ENCODE measurements at places on chromosomes 11 and 22. TPM values are rescaled to one million over a fixed set of nuclear protein-coding genes. Genes with fewer than 3 reads are reported as not detected.

DNA sequence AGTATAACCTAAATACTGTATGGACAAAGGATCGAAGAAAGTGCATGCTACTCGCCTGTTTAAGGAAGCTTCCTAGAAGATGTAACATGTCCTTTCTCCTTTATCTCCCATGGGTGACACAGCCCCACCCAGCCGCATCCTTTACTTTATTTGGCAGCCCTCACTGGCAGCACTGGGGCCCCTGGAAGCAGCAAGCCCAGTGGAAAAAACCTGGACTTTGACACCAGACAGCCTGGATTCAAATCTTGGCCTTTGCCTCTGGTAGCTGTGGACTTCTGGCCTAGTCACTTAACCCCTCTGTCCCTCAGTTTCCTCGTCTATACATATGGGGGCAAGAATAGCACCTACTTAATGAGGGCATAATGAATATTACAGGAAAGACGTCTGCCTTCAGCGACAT, 67.1 kb downstream of the MYEOV start:
- DNase-seq = no peak

DNA sequence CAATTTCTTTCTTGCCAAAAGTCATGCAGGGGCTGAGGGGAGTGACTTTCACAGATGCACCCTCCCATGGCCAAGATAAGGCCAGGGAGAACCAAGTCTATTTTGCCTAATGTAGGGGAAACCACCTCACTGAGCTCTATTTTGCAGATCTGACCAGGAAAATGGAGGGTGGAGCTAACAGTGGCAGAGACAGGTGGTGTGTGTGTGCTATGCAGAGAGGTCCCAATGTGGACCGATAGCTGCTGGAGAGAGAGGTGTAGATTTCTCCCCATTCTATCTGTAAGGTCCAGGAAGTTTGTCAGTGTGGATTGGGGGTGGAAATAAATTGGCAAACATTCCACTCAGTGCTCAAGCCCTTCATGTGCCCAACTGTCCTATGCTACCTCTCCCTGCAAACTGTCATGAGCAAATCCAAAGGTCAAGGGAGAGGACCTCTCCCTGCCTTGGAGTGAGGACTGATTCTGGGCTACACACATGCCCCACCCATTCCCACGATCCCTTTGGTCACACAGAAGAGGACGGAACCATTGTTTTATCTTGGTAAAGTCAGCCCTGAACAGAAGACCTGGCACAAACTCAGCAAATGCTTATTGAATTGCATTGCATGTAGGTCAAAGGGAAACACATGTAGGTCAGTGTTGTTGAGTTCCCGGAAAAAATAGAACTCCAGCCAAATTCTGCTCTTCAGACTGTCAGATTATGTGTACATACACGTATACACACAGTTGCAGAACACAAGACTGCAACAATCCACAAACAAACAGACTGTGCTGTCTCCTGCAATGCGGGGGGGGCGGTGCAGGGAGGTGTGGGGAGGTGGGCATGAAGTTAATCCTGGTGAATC, 65.9 kb downstream of the C11orf58 start:
- DNase-seq = no peak

- no peak for DNase-seq
These were observed 293 bp downstream of the DUSP8 start for GRCh38 chr11:1571760-1572196.

DNA sequence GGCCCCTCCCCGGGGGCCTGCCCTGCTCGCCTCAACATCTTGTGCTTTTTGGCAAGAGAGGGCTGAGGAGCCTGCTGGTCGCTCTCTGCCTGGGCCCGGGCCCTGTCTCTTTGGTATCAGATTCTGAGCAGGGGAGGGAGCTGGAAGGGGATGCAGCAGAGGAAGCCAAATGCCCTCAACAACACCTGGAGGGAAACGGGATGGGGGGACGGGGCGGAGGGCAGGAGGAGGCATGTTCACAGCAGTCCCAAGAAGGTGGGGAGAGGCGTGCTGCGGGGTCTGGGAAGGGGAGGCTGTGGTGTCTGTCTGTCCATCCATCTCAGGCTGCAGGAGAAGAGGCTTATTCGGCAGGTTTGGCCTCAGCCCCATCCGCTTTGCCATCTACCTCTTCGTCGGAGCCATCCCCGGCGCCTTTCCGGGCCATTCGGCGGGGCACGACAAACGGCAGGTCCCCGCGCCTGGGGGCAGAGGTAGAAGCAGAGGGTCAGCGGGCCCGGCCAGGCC, 29.4 kb downstream of the APOL1 start:
- DNase-seq = no peak

- no peak for DNase-seq
These were observed 44.3 kb upstream of the TTC12 start for GRCh38 chr11:113270080-113270479.

DNA sequence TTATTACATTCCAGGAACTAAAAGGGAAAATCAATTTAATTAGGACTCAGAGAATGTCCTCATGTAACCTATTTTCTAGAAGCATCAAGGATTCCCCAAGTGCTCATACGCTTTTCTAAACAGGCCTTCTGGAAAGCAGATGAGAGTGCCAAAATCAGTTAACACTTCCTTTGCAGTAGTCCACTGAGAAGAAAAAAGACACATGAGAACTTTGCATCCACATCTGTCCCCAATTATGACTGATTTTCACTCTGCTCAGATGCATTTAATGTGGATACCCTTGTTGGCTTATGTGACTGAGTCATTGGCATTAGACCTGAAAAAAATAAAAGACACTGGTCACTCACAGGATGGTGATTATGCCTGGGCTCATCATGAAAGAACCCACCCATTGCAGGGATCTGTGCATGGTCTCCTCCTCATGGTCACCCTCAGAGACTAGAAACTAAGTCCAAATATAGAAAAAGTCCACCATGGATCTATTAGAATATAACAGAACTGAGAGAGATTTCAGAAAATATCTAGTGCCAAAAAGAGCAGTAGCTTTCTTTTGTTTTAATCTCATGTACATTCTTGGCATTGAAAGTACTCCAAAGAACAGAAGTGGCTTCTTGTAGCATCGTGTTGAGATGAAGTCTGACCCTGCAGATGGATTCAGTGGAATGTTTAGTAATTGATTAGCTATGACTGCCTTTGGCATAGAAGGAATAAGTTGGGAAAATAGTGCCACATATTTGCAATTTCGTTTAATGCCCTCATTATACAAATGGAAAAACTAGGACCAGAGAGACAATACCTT, 48.8 kb upstream of the FIBIN start:
- DNase-seq = no peak

GRCh38 chr11:33488971-33489370, 211.7 kb downstream of the C11orf91 start:
- no peak for DNase-seq

- DNase-seq = no peak
These were observed 16.5 kb downstream of the ZBTB16 start for GRCh38 chr11:114075891-114076441.

DNA sequence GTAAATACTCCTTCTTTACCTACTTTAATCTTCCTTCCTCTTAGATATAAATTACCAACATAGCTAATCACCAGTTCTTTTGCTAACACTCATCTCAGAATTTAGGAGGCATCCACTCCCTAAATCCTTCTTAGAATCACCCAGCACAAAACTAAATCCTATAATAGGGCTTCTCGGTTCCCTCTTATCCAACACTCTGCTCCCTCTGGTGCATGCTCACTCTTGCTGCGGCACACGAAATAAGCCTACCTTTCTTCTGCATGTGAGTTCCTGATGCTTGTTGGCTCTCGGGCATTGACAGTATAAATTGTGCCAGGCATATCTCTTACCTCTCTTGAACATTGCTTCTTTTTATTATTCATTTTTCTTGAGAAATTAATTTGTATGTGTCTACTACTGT, 61.0 kb downstream of the OR5AK2 start:
- DNase-seq = no peak

- no peak for DNase-seq
These were observed 4.4 kb upstream of the SYTL2 start for GRCh38 chr11:85815186-85815931.

- DNase-seq = no peak
These were observed 1.3 kb upstream of the ZFTA start for GRCh38 chr11:63769714-63770455.

DNA sequence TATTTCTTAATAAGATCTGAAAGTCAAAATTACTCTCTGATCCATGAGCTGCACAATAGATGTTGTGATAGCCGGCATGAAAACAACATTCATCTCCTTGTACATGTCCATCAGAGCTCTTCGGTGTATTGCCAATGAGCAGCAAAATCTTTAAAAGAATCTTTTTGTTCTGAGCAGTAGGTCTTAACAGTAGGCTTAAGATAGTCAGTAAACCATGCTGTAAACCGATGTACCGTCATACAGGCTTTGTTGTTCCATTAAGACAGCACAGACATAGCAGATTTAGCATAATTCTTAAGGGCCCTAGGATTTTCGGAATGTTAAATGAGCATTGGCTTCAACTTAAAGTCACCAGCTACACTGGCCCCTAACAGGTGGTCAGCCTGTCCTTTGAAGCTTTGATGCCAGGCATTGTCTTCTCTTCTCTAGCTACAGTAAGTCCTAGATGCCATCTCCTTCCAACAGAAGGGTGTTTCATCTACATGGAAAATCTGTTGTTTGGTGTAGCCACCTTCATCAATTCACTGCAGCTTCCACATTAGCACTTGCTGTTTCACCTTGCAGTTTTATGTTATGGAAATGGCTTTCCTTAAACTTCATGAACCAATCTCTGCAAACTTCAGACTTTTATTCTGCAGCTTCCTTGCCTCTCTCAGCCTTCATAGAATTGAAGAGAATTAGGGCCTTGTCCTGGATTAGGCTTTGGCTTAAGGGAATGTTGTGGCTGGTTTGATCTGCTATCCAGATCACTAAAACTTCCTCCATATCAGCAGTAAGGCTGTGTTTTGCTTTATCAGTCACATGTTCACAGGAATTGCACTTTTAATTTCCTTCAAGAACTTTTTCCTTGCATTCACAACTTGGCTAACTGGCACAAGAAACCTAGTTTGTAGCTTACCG, 28.4 kb downstream of the RRP8 start:
- no peak for DNase-seq

- DNase-seq = no peak
These were observed 21.1 kb downstream of the C11orf87 start for GRCh38 chr11:109443052-109443451.

DNA sequence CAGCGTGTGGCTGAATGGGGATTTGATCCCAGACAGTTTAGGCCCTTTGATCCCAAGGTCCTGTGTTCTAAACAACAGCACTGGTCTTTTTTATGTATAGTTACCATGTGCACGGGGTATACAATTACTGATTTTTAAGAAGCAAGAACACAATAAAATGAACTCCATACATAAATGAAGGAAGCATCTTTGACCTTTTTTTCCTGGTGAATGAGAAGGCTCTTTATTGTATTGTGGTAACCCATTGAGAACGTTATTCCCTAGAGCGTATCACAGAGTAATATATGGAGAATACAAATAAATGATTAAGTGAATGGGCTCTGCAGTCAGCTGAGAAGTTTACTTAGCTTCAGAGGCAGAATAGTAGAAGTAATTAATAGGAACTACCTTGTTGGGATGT, 563.6 kb downstream of the NTM start:
- DNase-seq = no peak

DNA sequence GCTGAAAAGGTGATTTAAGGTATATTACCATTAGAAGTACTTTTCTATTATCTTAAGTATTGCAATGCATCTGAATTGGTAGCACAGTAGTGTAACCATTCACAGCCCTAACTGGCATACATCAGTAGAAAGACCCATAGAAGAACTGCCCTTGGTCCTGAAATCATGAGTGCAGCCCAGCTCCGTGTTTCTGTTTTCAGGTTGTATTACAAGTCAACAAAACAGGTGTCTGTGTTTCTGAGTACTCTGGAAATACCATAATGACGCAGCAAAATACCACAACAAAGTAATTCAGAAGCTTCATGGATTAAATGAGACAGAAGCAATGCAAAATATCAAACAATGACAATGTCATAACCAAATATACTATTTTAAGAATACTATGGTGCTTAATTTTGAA, 226.3 kb downstream of the OPCML start:
- peak; percentile 17 for DNase-seq

GRCh38 chr11:75160220-75160757, 9.4 kb downstream of the SLCO2B1 start:
- no peak for DNase-seq

DNA sequence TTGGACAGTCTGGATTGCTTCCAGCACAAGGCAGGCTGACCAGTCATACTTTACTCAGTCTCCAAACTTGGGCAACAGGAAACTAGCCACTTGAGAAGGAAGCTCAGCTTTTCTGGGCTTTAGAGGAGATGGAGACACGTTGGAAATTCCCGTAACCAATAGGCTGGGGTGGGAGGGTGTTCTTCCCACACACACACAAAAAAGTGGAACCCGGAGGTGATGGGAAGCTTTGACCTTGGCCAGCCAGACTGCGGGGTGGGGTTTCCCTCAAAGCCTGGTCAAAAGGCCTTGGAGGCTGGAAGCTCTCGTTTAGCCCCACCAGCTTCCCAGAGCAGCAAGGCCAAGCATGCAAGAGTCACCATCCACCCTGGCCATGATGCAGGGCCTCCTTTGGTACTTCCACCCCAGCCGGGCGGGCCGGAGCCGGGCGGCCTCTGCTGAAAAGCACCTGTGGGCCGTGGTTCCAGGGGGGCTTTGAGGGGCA, 126.2 kb downstream of the BCR start:
- DNase-seq = no peak

- no peak for DNase-seq
These were observed 19.8 kb upstream of the PPP2R1B start for GRCh38 chr11:111785886-111786412.

DNA sequence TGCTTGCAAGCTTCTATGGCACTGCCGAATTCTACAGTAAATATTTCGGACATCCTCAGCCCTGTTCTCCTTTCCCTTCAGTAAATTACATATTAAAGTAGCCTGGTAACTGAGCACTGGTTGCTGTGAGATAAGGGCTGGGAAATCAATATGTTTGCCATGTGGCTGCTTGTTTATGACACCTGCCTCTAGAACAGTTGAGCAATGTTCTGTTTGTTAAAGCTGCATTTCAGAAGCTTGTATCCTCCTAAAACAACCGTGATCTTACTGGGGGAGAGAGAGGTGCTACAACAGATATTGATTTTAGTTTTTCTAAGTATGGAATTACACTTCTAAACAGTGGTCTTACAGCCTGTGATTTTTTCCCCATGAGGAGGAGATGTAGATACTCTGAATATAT, 39.4 kb downstream of the ZBTB16 start:
- no peak for DNase-seq

The GLYATL2 gene
- polyA plus RNA-seq = 2.3 TPM

The ZNRD2 gene
- 69.2 TPM for polyA plus RNA-seq

The IRAG1 gene
- polyA plus RNA-seq = 12.1 TPM

The PAX6 gene
- 0.10 TPM for polyA plus RNA-seq

The LRRN4CL gene
- polyA plus RNA-seq = 1.1 TPM

The SLC25A17 gene
- 40.4 TPM for polyA plus RNA-seq

The MYO7A gene
- polyA plus RNA-seq = 2.7 TPM

The TMEM45B gene
- 18.7 TPM for polyA plus RNA-seq

The FAM118A gene
- 13.4 TPM for polyA plus RNA-seq

The MYO18B gene
- polyA plus RNA-seq = 0.25 TPM

The P2RY2 gene
- polyA plus RNA-seq = 1.0 TPM
